ENCODE measurements at places on chromosomes 13 and 19.

DNA sequence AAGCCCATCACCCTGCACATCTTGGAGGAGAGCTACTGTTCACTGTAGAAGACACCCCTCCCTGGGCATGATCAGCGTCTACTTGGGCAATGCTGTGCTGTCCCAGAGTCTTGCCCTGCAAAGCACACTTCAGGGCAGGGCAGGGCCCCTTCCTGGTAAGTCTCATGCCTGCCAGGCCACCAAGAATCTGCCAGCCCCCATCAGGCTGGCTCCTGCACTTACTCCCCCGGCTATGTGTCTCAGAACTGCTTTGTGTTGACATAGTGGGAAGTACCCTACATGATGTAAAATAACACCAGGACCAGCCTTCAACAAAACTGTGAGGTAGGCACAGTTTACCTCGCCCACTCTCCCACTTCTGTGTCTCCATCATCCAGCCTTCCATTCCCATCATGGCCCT is 27.8 kb upstream of the ATP12A start:
- no peak for DNase-seq

GRCh38 chr19:57075801-57076492 is 43.8 kb upstream of the USP29 start:
- DNase-seq, result no peak

GRCh38 chr13:76703621-76704288 is 182.4 kb downstream of the KCTD12 start:
- no peak for DNase-seq

GRCh38 chr19:5458420-5458819 is 3.2 kb downstream of the ZNRF4 start:
- DNase-seq, result no peak

DNA sequence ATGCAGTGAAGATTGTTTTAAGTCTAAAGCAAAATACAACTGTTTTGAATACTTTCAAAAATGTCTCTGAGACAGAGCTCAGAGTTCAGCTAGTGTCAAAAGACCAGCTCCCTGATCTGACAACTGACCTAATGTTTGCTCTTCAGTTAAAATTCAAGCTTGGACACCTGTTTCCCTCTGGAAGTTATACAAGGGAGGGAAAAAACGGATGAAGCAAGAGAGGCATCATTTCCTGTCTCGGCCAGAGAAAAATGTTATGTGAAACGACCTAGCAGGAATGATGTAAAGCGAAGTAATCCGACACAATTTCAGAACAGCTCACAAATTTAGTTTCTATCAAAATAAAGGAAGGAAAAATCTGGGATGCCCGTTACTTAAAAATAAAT is 59.4 kb downstream of the ZAR1L start:
- DNase-seq, result no peak
